ENCODE measurements at places on chromosomes 5 and 9. TPM values are rescaled to one million over a fixed set of nuclear protein-coding genes. Genes with fewer than 3 reads are reported as not detected.

Gene NSUN2
- 41.9 TPM for total RNA-seq

Gene TTC39B
- 6.2 TPM for total RNA-seq

Gene RELL2
- 2.2 TPM for total RNA-seq

Gene IL5
- total RNA-seq = not detected

Gene PHF24
- not detected for total RNA-seq

Gene PCDHA4
- 1.2 TPM for total RNA-seq

Gene MAST4
- 7.6 TPM for total RNA-seq

Gene SEMA6A
- 0.27 TPM for total RNA-seq

Gene PDGFRB
- 26.1 TPM for total RNA-seq

Gene CTSV
- total RNA-seq = 0.83 TPM

Gene CBY3
- total RNA-seq = not detected

Gene MCCC2
- total RNA-seq = 27.0 TPM

Gene TXN
- total RNA-seq = 110 TPM

Gene ARHGEF37
- total RNA-seq = 8.3 TPM

Gene ANKRD55
- not detected for total RNA-seq

Gene ZNF883
- 0.36 TPM for total RNA-seq

Gene PRSS3
- not detected for total RNA-seq

Gene LURAP1L
- total RNA-seq = 9.4 TPM

Gene DPYSL3
- total RNA-seq = 16.4 TPM

Gene STPG3
- not detected for total RNA-seq

Gene CDKN2AIPNL
- 23.5 TPM for total RNA-seq

Gene TAL2
- total RNA-seq = 2.6 TPM

Gene OR1J2
- total RNA-seq = not detected

Gene CMYA5
- total RNA-seq = 0.47 TPM

Gene ZNF189
- total RNA-seq = 19.0 TPM

Gene RNF183
- not detected for total RNA-seq

Gene TNIP1
- total RNA-seq = 213 TPM

Gene BTNL8
- total RNA-seq = not detected

Gene RECK
- total RNA-seq = 11.1 TPM

Gene FOXI1
- not detected for total RNA-seq

All from myocyte (in vitro differentiated cells).